ENCODE measurements at places on chromosomes 6 and 20. TPM values are rescaled to one million over a fixed set of nuclear protein-coding genes. Genes with fewer than 3 reads are reported as not detected.

GRCh38 chr6:93059911-93060310, 359.4 kb downstream of the EPHA7 start:
- DNase-seq, result no peak

- no peak for DNase-seq
Observed at GRCh38 chr20:52054123-52054522, 137.5 kb downstream of the ZFP64 start.

DNA sequence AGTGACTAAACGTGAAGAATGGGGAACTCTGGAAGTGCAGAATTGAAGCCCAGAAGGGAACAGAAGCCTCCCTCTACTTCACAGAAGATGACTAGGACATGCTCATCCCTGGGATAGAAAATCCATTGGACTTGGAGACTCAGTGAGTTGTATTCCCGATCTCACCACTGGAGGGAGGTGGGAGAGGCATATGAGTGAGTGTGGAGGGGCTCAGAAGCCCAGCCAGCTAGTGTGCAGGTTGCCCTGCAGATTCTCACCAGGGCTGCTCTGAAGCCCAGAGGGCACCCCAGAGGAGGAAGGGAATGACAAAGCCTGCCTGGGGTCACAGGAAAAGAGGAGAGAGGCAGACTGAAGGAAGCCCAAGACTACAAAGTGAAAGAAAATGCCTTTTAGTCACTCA, 42.1 kb upstream of the HLA-E start:
- peak; percentile 8 for DNase-seq

DNA sequence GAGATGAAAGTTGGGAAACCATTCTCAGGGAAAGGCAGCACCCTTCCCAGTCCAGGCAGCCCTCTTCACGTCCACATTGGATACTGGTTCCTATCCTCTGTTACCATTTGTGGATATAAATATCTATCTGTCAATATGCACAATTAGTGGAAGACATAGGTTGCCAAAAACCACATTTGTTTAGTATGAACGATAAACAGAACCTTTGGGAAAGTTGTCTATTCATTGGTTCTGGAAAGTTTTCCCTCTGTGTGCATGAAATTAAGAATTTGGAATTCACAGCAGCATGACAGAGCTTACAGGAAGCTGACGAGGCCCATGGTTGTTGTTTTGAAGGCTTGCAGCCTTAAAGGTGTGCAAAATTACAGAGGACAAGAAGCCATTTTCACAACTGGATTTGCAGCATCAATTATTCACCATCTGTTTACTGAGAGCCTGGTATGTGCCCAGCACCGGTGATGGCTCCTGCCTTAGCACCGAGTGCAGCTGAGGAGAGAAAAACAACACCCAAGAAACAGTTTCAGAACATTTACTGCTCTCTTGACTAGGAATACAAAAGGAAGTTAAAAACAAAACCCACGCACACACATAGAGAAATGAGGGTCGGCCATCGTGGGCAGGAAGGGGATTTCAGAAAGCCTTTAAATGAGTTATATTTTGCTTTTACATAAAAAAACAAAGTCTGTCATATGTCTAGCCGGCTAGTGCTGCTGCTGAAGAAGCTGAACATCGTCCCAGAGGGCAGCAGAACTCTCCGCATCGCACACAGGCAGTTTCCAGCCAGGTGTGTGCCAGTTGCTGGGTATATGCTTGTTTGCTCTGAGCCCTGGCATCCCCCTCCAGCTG, 319.6 kb downstream of the FARS2 start:
- DNase-seq, result no peak

- no peak for DNase-seq
Observed at GRCh38 chr6:1627827-1628560, 18.3 kb downstream of the FOXC1 start.

DNA sequence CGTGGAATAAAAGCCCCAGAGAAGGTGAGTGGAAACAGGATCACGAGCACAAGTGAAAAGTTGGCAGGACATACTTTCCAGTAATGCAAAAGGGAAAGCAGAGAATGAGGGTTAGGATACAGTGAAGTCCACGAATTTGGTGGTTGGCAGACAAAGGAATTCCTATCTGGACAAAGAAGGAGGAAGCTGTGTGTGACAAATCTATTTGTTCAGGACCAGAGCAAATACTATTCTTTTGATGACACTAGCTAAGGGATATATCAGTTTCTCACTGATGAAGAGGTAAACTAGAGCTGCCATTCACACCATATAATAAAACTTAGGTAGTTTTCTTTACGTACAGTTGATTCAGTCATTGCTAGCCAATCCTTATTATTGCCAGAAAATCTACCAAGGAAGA, 156.8 kb upstream of the GRIK2 start:
- DNase-seq, result no peak

DNA sequence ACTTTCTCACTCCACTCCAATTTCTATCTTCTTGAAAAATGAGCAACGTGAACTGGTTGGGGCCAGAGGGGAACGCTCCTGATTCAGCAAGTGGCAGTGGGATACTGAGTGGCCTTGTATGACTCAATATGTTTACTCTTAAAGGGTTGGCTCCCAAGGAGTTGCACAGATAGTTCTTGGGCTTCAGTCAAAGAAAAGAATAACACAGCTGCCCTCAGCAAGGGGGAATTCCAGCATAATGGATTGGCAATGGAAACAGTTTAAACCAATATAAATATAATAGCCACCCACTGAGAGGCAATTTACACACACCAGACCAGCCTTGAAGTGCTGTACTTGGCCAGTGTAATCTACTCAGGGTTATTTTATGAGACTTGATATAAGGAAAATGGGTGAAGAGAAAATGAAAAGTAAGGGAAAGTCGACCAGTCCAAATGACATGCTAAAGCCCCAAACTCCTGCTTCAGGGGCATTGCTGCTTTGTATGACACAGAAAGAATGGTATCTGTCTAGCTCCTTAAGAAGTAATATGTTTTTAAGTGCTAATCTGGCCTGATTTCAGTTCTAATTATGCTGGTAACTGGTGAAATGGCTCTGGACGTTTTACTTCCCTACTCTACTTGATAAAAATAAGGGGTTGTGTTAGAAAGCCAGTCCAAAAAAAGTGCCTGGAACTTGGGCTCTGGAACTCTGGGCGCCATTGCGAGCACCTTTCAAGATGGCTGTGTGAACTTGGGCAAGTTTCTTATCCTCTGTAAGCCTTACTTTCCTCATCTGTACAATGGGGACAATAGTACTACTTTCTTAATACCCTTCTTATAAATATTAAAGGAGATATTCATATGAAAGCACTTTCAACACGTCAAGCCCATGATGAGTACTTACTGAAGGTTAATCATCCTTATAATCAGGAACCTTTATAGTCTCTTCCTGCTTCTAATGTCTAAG, 712.9 kb upstream of the MAP3K7 start:
- DNase-seq, result peak; percentile 73

DNA sequence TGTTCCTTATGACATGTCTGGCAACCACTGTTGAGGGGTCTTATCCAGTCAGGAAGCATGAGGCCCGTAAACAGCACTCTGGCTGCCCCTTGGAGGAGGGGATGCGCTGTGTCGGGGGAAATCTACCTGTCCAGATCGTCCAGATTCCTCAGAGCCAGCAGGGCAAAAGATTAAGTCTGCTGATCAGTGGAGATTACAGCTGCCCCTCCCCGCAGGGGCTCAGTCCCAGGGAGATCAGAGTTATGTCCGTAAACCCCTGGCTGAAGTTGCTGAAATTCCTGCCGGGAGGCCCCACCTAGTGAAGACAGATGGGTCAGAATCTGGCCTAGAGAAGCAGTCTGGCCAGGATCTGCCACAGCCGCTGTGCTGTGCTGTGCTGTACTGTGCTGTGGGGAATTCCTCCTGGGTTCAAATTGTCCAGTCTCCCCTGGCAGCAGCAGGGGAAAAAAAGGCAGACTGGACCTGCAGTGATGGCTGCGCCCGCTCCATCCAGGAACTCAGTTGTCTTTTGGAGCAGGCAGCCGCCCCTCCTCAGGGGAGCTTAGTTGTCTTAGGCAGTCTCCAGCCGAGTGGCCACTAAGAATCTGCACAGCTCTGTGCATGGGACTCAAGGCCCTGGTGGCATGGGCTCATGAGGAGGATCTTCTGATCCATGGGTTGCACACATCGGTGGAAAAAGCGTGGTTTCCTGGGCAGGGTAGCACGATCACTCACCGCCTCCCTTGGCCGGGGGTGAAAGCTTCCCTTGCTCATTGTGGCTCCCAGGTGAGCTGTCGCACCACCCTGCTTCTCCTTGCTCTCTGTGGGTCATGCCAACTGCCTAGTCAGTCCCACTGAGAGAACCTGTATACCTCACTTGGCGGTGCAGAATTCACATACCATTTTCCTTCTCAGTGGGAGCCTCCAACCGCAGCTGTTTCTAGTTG, 1368.8 kb upstream of the ADGRB3 start:
- no peak for DNase-seq

DNA sequence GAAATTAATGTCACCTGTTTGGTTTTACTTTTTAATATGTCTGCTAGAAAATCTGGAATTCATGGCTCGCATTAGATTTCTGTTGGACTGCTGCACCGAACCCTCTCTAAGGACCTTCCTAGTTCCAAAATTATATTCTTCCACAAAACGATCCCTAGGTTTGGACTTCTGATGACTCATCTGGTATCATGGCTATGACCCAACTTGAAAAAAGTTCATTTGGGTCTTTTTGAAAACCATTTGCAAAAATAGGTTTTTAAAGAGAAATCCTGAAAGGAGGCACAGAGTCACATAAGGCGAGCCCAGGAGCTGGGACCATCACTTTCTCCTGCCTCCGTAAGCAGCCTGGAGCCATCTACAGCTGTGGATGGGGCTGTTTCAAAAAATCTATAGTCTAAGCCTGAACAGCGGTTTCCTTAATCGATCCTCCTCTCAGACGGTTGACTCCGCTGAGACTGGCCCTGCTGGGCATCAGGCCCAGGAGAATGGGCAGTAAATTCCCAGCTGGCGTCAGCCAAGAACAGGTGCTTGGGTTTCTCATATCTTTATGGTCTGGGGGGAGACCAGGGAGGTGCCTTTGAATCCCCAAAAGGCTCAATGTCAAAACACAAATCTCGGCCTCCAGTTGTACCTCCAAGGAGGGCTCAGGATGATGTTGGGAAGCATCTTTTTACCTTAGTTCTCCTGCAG, 44.6 kb downstream of the SLC24A3 start:
- no peak for DNase-seq

DNA sequence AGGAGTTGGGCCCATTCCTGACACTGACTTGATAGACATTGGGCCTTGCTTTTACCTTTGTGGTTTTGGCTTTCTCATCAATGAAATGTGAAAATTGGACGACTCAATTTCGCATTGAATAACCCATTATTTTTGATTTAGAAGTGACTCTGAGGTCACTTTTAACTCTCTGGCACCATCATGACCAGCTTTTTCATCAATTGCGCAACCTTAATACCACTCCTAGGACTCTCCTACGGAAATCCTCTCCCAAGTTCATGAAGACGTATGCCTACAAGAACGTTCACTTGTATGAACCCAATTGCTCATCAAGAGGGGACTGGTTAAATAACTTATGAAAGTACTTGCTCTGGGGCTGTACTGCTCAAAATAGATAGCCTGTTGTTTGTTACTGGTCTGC, 86.7 kb upstream of the CHD6 start:
- no peak for DNase-seq

DNA sequence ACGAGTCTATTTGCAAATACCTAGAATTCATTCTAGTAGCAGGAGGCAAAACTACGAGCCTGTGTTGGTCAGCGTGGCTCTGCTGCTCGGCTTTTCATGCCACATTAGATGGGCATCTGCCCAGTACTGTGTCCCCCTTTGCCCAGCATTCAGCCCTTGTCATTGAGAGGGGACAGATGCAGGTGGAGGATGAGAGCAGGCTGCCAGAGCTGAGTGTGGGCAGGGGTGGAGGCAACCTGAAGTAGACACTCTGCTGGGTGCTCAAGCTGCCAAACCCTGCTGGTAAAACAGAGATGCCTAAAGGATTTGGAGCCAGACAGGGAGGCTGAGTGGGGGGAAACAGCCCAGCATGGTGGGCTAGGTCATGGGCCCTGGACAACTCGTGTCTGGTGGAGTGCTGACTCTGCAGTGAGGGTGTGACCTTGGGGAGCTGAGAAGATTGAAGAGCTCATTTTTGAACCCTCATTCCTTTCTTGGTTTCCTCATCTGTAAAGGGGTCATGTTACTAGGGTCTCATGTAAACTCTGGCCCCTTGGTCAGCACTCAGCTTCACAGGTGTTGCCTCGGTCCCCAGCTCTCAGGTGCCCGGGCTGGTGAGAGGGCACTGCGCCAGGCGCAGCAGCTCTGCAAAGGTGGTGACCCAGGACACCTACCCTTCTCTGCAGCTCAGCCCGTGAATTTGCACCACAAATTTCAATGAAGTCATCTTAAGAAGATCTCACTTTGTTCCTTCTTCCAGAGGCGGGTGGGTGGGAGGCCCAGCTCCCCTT, 64.2 kb upstream of the BHLHE23 start:
- no peak for DNase-seq

DNA sequence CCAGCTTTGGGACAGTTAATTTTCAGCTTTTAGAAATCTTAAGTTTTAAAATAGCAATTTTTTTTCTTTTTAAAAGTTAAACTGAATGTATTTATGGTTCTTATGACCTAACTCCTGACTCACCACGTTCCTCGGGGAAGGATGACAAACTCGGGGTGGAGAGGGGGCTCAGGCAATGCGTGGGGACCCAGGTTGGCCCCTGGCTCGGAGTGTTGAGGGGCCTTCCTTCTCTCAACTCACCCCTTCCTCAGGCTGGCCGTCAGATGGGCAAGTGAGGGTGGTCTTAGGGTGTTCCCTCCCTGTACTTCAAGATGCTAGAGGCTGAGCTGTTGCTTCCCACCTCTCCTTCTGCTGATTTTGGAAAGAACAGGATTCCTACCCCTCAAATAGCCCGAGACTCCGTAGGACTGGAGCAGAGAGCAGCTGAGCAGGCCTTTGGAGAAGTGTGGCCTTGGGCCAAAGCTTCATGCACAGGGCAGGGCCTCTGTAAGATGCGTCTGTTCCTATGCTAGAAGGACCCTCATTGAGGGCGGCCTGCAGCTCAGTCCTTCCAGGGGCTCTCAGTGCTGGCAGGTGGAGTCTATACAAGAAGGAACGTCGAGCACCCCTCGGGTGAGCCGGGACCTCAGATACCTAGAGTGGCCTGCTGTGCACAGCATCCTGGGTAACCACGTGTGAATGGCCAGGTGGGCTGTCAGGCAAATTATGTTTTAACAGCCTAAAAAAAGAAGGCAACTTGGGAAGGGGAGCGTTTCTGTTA, 79.3 kb downstream of the TCP11 start:
- DNase-seq, result peak; percentile 36

DNA sequence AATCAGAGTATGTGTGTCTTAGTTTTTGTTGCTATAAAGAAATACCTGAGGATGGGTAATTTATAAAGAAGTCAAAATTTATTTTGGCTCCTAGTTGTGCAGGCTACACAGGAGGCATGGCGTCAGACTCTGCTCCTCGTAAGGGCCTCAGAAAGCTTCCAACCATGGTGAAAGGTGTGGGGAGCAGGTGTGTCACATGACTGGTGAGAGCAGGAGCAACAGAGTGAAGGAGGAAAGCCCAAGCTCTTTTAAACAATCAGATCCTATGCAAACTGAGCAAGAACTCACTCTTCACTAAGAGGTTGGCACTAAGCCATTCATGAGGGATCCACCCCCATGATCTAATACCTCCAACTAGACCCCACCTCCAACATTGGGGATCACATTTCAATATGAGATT, 1524.3 kb downstream of the HACE1 start:
- DNase-seq, result no peak

ADGRF1 gene
- not detected for total RNA-seq

PNLDC1 gene
- not detected for total RNA-seq

BPIFB2 gene
- total RNA-seq, result not detected

IL17F gene
- total RNA-seq, result not detected

Data from IMR-90 (cell line).